T-helper 17 cell (primary cell): ENCODE measurements at places on chromosomes 13 and 19. TPM values are rescaled to one million over a fixed set of nuclear protein-coding genes. Genes with fewer than 3 reads are reported as not detected.

KLHL1 gene
- not detected for total RNA-seq

ANO8 gene
- total RNA-seq: 17.7 TPM

- DNase-seq: no peak
- peaks cover 9% of the 10 kb centered on the region for H3K4me1 ChIP-seq
- peaks cover 32% of the 10 kb centered on the region for H3K27me3 ChIP-seq
- H3K4me3 ChIP-seq: peak overlapping the region; percentile 68
- no peak overlapping the region for H3K27ac ChIP-seq
Measured at GRCh38 chr13:110813646-110814624, 100.4 kb downstream of the ING1 start.

GRCh38 chr19:46515879-46516350, 20.2 kb upstream of the PNMA8B start:
- peaks cover 3% of the 10 kb centered on the region for H3K36me3 ChIP-seq
- no peak overlapping the region for H3K4me3 ChIP-seq
- DNase-seq: no peak
- H3K27me3 ChIP-seq: peaks cover 27% of the 10 kb centered on the region

GRCh38 chr13:98962901-98963590, 14.8 kb downstream of the DOCK9 start:
- peaks cover 2% of the 10 kb centered on the region for H3K36me3 ChIP-seq
- H3K27ac ChIP-seq: no peak overlapping the region
- H3K4me1 ChIP-seq: peaks cover 20% of the 10 kb centered on the region

GRCh38 chr19:6894313-6894712, 6.9 kb downstream of the ADGRE1 start:
- DNase-seq: no peak
- no peak overlapping the region for H3K4me3 ChIP-seq
- H3K36me3 ChIP-seq: peaks cover 2% of the 10 kb centered on the region
